ENCODE measurements at places on chromosomes 12 and 14. TPM values are rescaled to one million over a fixed set of nuclear protein-coding genes. Genes with fewer than 3 reads are reported as not detected.
A peak's percentile ranks its signal among the peaks of the same experiment; 100 is the strongest.

GRCh38 chr12:109126784-109127183, 10.4 kb downstream of the ACACB start:
- no peak for DNase-seq

Gene MUCL1
- polyA plus RNA-seq = 0.13 TPM

DNA sequence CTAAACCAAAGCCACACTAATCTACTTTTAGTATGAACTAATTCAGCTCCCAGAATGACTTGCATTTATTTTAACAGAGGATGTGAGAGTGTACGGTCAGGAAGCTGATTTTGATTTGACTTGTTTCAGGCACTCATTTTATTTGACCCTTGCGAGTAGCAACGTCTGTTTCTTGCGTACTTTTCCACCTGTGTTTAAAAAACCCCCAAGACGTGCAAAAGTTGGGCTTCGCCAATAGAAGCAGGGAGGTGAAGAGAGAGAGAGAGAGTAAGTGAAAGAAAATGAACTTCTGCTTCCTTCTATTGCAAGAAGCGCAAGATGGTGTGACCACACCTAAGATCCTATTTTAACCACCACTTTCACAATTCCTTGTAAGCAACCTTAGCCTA, 6.7 kb upstream of the SLC15A4 start:
- no peak for DNase-seq

Gene MYO1H
- not detected for polyA plus RNA-seq

Gene NPFF
- polyA plus RNA-seq = not detected

GRCh38 chr14:91284791-91285548, 40.5 kb upstream of the GPR68 start:
- DNase-seq = peak; percentile 41

DNA sequence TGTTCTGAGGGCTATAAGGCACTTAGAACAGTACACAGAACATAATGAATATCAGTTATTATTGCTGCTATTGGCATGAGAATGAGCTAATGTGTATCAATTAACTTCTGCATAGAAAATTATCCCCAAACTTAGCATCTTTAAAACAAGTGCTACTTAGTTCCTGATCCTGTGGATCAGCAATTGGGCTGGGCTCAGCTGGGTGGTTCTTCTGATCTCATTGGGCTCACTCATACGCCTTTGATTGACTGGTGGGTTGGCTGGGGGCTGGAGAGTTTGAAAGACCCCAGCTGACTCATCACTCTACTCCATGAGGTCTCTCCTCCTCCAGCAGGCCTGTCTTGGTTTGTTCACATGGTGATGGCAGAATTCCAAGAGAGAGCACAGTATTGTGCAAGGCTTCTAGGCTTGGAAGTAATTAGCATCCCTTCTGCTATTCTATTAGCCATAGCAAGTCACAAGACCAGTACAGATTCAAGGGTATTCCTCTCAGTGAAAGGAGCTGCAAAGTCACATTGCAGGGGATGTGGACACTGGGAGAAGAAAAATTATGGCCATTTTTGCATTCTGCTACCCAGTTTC, 27.2 kb upstream of the HSPB8 start:
- DNase-seq = no peak

DNA sequence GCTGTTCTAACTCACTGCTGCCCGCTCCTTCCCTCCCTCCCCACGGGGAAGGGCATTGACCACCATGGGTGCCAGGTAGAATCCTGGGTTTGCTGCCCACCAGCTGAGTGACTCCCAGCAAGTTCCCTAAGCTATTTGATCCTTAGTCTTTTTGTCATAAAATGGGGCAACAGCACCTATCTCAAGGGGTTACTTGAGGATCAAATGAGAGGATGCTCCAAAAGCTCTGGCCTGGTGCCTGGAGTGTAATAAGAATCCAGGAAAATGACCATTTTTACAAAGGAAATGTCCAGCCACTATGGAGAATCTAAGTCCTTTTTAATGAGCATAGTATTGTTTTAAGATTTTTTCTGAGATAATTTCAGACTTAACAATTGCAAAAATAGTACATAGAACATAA, 61.4 kb upstream of the CMKLR1 start:
- no peak for DNase-seq

GRCh38 chr14:36214476-36215216, 38.1 kb upstream of the PTCSC3 start:
- DNase-seq = no peak

DNA sequence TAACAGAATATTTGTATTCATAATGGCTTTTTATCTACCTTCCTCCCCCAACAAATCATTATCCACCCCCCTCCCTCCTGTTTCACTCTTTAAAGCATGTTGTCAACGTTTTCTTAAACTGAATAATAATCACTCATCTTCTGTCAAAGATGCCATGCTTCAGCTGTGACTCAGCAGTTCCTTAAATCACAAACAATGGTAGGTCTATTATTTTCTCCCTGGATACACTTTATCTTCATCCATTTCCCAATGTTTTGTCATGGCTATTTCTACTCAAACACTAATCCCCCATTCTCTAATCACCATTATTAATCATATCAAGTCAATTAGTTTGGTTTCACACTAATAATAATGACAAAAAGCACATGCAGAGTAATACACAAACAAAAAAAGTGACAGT, 6.5 kb downstream of the CLEC12B start:
- DNase-seq = no peak

DNA sequence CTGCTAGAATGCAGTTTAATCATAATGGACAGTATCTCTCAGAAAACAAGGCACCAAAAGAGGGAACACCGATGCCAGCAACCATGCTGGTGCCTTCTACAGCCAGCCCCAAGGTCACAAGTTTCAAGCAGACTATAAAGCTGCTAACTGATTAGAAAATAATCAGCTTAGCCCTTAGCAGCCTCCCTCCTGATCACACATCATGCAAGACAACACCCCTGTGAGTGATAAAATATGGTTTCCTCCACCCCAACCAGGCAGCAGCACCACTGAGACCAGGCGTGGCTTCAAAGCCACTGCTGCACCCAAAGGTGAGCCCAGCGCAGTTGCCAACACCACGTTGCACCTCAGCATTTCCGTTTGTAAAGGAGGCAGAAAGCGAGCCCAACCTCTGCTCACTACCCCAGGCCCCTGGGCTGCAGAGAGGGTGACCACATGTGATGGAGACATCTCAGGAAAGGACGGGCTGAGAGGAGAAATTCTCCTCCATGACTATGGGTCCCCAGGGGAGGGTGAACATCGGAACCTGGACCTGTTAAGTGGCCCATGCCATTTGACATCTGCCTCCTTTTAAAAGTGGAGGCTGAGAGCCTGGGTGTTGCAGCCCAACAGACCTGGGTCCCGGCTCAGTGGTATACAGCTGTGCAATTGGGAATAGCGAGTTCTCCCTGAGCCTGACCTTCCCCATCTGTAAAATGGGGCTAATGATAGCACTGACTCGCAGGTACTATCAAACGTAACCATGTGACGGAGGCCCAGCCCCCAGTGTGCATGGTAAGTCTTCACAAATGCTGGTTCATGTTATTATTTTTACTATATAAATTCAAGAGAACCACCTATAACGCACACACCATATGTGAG, 11.5 kb downstream of the ZFP36L1 start:
- DNase-seq = no peak

Gene AICDA
- not detected for polyA plus RNA-seq

Gene PPP1R1A
- polyA plus RNA-seq = not detected

DNA sequence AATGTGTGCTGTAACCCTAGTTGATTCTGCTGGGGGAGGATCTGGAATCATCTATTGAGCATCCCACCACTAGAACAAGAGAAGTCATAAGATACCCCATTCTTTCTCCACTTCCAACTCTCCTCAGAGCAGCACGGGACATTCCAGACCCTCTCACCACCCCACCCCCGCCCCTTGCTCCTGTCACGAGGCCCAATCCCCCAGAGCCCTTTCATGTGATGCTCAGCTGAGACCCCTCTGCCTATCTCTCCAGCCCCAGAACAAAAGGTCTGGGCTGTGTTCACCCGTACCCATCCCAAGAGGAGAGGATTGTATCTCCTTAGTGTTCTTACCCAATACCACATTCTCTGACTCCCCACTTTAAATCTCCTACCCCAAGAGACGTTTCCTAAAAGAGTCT, 602 bp downstream of the PMEL start:
- no peak for DNase-seq

DNA sequence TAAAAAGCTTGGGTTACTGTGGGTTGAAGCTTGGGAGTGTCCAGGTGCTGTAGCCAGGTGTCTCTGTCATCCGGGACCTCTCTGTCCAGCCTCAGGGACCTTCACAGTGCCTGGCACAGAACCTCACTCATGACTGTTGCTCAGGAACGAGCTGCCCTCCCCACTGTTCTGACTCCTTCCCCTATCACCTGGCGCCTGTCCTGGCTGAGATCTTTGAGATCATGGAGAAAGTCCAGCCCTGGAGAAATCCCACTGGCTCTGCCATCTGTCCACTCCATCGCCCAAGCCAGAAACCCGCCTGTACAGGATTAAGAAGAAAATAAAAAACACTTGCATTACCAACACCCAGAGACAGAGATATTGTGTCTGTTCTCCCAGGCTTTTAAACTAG, 53.5 kb downstream of the DGLUCY start:
- no peak for DNase-seq

- DNase-seq = no peak
Measured at GRCh38 chr12:129771238-129771637, 132.6 kb downstream of the TMEM132D start.

DNA sequence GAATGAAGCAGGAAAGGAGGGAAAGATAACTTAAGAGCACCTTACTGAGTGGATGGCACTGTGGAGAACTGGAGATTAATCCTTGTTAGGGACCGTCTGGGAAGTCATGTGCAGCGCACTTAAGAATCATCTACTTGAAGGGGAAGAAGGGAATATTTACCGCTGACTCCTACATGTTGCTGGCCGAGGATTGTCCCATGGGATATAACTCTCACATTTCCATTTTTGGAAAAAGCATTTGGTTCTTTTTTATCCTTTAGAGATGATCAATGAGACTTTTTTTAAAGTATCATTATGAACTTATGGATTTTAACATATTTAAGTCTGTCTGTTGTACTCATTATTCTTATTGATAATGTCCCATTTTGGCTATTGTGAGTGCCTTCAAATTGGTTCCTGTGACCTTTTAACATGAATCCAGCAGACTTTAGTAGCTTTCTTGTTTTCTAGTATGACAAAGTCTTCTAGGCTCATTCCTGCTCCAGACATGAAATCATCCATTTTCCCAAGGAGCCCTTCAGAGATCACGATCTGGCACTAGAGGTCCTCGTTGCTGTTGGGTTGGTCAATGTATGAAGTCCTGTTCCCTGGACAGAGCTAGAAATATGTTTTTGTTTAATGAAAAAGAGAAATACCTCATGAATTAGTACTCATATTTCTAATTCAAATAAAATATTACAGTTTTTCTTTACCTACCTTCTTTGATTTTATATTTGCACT, 20.2 kb upstream of the FAM234B start:
- peak; percentile 28 for DNase-seq

DNA sequence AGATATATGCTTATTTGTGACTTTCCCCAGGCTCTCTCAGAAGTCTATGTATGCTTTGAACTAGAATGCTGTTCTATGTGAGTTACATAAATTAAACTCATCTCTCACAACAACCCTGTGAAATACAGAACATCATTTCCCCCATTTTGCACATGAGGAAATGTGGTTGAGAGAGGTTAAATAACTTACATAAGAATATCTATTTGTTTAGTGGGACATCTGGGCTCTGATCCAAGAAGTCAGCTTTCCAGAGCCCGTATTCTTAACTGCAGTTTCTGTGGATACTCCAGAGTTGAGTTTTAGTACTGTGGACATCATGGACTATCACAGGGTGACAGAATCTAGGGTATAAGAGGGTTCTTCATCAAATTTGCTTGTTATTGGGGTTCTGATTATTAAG, 242.5 kb upstream of the ARHGAP5 start:
- no peak for DNase-seq

DNA sequence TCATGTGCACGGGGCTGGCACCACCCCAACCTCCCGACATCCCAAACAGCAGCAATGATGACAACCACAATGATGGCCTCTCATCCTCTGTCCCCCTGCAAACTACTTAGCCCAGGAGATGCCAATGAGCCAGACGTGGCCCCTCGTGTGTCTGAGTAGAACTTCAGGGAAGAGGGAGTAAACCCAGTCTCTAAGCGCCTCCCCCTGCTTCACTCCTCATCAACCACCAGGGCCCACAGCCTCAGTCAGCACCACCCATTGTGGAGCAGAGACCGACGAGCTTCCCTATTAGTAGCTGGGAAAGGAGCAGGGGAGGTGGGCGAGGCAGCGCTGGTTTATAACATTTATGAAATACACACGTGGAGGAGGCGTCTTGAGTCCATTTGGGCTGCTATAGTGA, 182.7 kb upstream of the SFSWAP start:
- DNase-seq = no peak

DNA sequence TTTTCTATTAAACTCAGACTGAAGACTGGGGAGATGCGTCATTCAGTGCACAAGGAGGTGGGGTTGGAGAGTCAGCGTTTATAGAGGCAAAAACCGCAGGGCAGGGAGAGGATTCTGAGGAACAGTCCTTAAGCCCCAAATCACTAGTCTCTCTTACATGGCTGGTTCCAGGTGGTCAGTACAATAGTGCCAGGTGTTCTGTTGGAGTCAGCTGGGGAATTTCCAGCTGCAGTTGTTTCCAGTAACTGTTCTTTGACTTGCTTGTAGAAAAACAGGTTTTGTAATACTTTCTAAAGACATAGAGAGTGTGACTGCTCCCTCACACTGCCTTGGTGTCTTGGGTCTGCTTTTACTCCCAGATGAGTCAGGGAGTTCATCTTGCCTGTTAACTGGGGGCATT, 192.2 kb downstream of the TMTC3 start:
- peak; percentile 98 for DNase-seq

Gene FAM186B
- polyA plus RNA-seq = 0.24 TPM

Gene MMP19
- polyA plus RNA-seq = 5.9 TPM

DNA sequence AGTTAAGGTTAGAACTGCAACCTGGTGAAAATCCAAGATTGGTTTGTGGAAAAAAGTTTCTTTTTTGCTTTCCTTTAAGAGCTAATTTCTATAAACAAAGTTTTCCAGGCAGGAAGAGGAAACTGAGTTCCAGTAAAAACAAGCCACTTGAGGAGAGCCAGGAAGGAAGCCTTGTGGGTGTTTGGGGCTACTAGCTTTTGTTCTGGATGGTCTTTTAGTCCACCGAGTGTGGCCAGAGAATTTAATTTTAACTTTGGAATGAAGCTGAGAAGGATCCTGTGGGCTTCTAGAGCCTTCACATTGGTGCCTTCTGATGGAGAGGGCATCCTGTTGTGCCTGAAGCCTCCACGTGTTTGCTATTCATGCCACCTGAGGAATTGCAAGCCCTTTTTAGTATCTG, 327.9 kb downstream of the C12orf75 start:
- no peak for DNase-seq

Gene KRT71
- polyA plus RNA-seq = not detected

Gene PRICKLE1
- 2.0 TPM for polyA plus RNA-seq

DNA sequence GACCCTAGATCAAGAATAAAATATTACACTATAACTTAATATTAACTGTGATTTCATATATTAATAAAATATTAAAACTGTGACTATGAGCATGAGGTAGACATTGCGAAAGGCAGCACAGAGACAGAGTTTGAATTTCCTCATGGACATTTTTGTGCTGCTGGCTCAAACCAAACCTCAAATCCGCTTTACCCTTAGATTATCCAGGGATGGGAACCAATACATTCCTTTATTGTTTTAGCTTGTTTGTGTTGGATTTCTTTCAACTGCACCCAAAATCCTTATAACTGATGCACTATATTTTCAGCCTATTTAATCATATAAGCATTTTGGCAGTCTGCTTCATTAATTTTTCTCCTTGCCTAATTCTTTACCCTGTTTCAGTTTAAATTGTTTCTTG, 436.7 kb downstream of the ATP23 start:
- DNase-seq = no peak

- DNase-seq = no peak
Measured at GRCh38 chr12:2212971-2213869, 160.4 kb downstream of the CACNA1C start.

- DNase-seq = no peak
Measured at GRCh38 chr12:57891542-57892228, 45.2 kb upstream of the CTDSP2 start.

All from foreskin keratinocyte (primary cell).